ENCODE measurements at places on chromosomes 2 and 18.

DNA sequence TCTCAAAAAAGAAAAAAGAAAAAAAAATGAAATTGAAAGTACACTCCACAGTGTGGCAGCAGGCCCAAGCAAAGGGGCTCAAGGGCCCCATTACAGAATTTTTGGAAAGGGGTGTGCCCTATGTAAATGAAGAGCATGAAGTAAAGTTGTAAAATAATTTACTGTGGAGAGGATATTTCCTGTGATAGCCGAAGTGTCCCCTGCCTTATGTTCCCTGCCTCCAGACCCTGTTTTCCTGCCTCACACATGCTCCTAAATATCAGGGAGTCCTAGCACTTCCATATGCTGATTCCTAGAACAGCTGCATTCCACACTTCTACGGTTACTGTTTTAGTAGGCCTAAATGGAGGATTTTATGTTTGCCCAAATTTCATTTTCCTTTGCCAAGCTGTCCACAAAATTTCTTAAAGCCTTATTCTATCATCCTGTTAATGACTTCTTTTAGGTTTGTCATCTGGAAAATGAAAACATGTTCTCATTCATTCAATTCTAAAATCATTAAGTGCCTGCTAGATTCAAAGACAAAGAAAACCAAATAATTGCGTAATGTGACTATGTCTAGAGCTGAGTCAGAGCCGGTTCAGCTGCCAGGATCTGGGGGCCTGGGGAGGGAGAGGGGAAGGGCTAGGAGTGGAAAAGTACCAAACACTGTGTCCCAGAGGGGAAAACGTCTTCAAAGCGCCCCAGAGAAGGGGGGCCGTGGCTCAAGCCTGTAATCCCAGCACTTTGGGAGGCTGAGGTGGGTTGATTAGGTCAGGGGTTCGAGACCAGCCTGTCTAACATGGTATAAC is 25.9 kb upstream of the IMPA2 start:
- no peak for DNase-seq

DNA sequence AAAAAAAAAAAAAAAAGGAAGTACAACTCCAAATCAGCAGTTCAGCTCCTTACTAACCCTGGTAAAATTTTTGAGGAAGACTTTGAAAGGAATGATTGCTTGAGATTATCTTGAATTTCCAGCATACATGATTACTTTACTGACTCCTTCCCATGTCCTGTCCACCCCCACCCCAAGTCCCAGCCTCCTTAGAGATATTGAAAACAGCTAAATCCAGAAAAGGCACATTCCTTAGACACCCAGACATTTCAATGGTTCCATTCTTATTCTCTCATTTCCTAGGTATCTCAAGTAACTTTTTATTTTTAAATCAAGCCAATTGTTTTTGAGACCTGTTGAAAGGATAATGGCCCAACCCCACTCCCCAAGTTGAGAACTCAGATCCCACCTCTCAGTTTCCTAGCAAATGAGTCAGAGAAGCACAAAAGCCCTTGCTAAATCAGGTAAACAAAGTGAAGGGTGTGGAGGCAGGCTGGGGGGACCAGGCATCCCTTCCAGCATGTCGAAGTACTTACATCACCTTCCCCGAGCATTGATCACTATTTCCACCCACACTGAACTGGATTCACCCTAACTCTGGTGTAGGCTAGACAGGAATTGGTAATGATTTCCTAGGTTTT is 95.4 kb upstream of the FZD7 start:
- no peak for DNase-seq

- no peak for DNase-seq
Observed at GRCh38 chr2:172919732-172920131, 155.9 kb upstream of the MAP3K20 start.

- no peak for DNase-seq
Observed at GRCh38 chr2:73269686-73270465, 14.4 kb downstream of the FBXO41 start.

GRCh38 chr2:189350540-189351209 is 90.6 kb upstream of the WDR75 start:
- DNase-seq = no peak

GRCh38 chr2:197673606-197674005 is 1.8 kb downstream of the RFTN2 start:
- DNase-seq = no peak

DNA sequence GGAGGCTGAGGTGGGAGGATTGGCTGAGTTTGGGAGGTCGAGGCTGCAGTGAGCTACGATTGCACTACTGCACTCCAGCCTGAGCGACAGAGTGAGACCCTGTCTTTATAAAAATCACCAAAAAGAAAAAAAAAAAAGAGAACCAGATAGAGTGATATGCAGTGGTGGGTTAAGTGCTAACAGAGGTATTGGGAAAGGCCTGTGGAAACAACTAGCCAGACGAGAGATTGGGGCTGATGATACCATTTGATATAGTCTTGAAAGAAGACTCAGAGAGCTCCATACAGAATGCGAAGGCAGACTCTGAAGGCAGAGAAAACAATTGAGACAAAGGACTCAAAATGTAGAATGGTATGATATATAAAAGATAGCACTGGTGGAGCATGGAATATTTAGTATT is 134.1 kb downstream of the CDC42EP3 start:
- DNase-seq = no peak

DNA sequence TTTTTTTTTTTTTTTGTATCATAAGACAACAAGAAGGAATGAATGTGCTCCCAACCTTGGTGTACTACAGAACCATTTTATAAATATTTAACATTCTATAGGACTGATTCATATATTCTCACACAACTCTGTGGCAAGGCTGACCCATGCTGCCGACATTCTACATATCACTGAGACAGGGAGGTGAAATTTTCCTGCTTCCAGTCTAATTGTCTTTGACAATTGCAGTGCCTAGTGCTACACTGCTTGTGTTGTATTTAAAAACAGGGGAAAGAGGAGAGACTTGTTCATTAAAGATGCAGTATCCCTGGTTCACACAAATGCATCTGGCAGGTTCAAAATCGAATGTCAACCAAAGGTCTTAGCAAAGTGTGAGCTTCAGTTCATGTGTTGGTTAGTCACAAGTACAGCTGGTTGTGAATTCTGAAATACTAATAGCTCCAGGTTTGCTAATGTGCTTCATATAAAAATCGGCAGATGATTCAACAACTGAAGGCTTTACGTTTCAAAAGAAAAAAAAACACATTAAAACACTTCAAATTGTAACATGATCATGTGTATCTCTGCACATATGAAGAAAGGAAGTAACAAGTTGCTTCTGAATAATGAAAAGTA is 130.8 kb downstream of the FIGN start:
- DNase-seq = no peak

- DNase-seq = no peak
Observed at GRCh38 chr2:223824301-223824700, 13.1 kb downstream of the AP1S3 start.

DNA sequence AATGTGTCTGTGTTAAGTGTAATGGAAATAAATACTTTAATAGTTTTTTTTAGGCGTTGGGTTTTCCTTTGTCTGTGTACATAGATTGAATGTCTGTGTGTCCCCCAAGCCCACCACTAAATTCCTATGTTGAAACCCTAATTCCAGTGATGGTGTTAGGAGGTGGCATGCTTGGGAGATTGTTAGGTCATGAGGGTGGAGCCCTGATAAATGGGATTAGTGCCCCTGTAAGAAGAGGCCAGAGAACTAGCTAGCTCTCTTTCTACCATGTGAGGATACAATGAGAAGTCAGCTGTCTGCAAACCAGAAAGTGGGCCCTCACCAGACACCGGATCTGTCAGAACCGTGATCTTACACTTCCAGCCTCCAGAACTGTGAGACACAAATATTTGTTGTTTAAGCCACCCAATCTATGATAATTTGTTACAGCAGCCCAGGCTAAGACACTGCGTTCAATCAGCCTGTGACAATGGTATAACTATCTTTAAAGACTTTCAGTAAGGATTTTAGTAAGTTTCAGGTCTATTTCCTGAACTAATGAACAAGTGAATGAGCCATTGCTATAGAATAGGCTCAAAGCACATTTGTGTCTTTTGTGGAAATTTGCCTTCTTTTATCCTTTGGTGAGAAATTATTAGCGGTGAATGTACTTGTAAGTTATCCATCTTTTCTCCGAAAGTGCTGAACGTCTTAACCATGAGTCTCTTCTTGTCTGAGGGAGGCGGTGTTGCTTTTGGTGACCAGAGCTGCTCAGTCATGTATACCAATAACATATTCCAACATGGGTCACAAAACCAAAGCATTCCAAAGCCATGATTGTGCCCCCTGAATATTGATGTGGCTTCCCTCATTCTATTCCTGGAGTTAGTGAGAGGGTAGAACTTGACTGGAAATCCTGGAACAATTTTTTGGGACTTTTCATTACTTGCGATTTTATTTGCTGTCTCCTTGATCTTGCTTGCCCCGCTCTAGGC is 29.6 kb upstream of the IL1R1 start:
- DNase-seq = no peak
